ENCODE measurements at places on chromosomes 2 and 18.
A peak's percentile ranks its signal among the peaks of the same experiment; 100 is the strongest.

GRCh38 chr18:48550101-48550729 lies 11.4 kb downstream of the CTIF start:
- no peak for DNase-seq

DNA sequence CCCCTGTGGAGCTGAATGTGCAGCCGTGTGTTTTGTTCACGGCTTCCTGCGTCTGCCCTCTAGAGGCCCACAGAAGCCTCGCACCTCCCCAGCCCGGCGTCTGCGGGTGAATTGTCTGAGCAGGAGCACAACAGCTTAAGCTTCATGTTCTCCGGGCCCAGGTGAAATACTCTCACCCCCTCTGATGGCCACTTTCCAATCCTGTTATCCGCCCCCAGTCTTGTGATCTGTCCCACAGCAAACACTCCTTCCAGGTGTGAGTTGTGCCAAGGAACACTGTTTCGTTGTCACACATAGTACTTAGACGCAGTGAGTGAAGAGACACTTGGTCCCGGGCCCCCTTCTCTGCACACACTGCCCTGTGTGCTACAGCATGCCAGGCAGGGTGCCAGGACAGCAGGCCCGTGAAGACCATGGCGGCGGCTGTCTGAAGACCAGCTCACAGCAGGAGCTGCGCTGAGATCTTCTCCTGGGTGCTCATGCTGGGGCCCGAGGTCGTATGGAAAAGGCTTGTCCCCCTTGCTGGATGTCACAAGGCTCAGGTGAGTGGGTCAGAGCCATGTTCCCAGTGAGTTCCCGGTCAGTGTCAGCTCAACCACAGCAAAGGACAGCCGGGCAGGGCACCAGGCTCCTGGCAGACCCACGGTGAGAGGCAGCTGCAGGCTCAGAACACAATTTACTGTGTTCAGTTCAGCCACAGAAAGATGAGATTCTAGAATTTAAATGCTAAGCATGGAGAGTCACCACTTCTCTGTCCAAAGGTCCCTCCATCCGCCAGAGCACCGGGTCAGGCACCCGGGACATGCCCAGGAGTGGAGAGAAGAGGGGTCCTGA lies 6.8 kb upstream of the PXDN start:
- peak; percentile 11 for DNase-seq

DNA sequence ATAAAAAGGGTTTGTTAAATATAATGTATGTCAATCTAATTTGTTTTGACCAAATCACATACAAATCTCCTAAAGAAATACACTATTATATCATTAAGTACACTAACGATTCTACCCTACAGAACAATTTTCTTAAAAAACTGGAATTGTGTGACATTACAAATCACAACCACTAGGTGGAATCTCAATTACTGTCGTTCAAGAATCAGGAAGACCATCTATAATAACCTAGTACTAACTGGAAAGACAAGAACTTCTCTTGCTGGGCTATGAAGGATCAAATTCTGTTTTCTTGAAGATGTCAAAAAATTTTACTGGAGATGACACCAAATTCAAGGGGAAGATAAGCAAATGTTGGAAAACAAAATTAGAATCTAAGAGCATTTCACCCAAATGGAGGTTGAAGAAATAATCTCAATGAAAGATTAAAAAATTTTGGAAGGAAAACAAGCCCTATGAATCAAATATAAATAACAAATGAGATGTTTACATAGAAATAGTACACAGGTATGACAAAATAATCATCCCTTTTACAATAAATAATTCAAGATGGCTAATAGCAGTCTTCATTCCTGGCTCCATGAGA lies 110.9 kb downstream of the STK39 start:
- DNase-seq: no peak

DNA sequence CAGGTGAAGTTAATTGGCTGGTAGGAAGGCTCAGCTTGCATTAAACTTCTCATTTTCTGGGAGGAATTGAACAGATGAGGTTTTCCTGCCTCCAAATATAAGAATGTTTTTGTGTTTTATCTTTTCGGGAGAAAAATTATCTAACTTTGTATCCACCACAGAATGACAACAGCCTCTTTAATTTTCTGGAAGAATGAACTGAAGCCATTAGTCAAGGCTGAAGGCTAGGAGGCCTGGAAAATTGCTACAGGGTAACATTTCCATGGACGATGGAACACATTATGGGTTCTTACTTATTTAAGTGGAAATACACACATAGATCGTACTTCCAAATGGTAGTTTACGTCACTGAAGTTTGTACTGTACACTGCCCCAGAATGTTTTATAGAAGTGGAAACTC lies 28.0 kb upstream of the ZNF236 start:
- no peak for DNase-seq

GRCh38 chr2:33034784-33035183 lies 88.0 kb downstream of the LTBP1 start:
- DNase-seq: no peak

DNA sequence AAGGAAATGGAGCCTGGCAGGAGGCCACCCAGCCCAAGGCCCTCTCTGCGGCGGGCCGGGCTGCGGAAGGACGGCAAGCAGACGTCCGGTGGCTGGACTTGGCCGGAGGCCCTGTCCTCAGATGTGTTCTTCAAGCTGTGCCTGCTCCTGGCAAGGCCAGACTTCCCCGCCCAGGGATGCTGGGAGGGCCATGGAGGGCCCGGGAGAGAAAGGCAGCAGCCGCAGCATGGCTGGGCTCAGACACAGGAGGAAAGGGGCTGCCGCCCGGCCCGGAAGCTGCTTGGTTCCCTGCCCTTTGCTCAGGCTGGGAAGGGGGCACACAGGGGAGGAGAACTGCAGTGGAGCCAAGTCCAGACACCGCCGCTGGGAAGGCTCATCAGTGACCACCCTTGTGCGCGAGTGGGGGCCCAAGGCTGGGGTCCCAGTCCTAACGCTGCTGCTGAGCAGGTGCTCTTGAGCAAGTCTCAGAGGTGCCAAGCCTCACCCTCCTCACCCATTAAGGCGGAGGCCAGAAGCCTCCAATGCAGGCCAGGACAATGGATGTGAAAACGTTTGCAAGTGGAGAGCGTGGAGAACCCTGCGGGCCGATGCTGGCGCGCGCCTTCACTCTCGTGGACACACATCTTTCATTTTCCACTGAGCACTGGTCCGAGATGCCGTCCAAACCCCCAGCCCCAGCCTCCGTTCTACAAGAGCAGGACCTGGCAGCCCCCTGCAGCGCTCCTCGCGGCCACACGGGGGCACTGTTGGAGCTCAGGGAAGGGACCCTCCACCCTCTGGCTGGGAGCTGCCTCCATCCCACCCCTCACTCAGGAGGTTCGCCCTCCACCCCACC lies 7.9 kb downstream of the CROCC2 start:
- peak; percentile 46 for DNase-seq

DNA sequence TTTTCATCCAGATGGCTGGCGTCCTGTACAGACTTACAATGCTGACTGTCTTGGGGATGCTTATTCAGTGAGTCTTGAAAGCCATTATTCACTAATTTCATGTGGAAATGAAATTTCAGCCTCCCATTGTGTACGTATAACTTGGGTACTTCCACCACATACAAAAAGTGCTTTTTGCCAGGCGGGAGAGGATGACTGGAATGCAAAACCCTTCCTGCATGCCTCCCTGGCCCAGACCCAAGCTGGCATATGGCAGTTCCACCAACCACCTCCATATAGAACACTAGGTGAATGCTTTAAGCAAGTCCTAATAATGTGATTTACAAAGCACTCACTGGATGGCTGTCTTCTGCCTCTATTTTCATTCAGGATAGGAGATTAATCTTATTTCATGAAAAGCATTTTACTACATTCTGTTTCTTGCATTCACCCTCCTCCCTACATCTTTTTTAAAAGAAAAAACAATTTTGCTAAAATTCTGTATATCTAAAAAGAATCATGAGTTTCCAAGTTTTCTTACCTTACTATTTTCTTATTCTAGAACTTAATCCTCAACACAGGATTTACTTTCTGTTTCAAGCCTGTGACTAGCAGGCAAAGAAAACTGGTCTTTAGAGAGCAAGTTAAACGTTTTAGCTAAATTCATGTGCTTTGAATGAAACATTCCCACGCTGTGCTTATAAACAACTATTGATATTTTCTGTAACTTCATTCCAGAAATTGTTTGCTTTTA lies 327.6 kb downstream of the NCKAP5 start:
- DNase-seq: no peak

DNA sequence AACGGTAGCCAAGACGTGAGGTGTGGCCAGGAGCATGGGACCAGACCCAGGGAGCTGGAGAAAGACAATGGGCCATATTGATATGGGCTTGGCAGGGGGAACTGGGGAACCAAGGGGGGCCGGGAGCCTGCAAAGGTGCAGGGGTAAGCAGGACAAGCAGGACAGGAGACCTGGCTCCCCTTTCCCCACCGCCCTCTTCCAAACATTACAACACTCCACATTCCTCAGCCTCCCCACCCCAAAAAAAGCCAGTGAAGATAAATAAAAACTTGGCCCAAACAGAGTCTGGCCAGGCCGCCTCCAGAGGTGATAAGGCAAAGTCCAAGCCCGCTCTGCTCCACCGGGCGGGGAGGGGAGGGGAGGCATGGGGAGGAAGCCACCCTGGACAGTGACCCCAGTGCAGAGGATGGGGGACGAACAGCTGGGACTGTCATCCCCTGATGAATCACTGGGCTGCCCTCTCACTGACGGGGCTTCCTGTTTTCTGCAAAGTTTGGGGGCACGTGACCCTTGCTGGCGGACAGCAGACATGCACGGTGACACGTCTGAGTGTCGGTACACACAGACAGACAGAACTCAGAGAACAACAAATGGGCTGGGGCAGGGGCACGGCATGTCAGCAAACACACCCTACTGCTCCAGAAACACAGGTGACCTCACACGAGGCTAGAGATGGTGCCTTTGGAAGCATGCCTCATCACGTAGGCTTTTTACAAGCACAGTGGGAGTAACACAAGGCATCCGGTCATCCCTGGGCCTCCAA lies 100.2 kb downstream of the TNS1 start:
- no peak for DNase-seq

DNA sequence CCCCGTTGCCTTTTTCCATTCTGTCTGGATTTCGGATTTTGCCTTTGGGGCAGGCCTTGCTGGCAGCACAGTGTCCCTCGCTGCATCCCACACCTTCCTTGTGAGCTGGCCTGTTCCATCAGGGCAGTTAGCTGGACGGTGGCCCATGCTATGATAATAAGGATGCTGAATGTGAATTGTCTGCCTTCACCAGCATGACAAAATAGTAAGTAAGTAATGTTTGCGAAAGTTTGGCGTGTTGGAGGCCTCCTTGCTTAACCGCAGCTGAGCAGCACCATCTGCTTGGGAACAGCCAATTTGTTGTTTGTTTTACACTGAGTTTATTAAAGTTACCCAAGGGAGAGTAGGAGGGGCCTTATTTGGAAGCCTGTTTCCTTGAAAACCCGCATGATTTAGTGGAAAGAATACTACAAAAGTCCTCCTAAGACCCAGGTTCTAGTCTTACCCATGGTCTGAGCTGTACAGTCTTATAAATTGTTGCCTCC lies 469.7 kb upstream of the FANCL start:
- DNase-seq: no peak

- DNase-seq: no peak
These were observed 11.3 kb downstream of the GFPT1 start for GRCh38 chr2:69375494-69376353.

DNA sequence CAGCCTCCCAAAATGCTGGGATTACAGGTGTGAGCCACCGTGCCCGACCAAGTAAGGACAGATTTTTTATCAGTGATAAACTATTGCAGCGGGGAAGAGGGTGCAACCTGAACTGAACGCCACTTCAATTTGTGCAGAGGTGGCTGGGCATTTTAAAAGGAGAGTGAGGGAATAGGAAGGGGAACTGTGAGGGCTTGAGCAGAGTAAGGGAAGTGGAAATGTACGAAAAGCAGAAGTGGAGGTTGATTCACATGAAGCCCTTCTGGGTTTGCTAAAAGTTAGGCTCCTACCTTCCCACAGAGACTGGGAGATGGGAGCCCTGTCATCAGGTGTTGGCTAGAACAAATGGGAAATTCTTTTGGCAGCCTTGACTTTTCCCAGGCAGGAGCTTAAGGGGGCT lies 6.1 kb downstream of the STK11IP start:
- DNase-seq: no peak

- no peak for DNase-seq
These were observed 63.7 kb upstream of the OTOF start for GRCh38 chr2:26541401-26542193.

DNA sequence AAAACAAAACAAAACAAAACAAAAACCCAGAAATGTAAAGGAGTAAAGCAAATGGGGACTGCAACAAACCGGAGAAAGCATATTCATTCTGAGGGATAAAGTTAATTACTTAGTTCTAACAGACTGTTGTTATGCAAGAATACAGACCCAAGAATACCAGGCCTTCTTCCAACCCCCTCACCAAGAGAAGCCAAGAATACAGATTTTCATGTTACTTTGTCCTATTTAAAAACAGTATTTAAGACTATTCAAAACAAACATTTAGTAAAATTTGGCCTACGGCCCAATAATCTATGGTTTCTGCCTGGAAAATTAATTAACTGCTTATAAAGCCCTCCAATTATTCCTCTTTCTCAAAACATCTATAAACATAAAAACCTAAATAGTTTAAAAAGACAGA lies 91.4 kb downstream of the USP34 start:
- DNase-seq: no peak

GRCh38 chr2:240928476-240929363 lies 22.6 kb downstream of the CROCC2 start:
- DNase-seq: no peak

DNA sequence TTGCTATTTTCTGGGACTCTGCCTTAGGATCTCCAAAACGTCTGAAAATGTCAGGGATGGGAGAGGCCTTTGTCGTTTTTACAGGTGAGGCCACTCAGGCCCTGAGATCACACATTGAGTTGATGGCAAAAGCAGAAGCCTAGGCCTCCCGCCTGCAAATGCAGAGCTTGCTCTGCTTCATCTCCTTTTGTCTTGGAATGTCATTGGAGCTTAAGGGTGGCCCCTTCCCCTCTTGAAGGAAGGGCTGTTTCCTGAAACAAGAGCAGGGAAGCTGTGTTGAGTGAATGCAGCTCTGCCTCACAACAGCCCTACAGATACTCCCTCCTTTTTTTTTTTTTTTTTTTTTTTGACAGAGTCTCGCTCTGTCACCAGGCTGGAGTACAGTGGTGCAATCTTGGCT lies 123.5 kb downstream of the GLI2 start:
- DNase-seq: no peak

DNA sequence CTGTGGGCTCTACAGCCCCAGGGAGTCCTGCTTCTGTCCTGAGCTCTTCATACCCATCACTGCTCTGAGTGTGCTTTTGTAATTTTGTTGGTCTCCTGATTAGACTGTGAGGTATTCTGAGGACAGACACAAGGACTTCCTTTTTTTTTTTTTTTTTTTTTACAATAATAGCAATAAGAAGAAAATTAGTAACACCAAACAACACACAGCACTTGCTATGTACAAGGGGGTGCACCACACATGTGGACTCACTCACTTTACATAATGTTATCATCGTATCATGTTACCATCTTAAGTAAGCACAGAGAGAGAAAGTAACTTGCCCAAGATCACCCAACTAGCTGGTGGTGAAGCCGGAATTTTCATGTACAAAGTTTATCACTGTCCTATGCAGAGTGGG lies 34.6 kb downstream of the MBP start:
- DNase-seq: no peak

GRCh38 chr18:42534313-42534712 lies 579.3 kb downstream of the PIK3C3 start:
- no peak for DNase-seq

Data from stimulated activated CD8-positive, alpha-beta memory T cell treated with anti-CD3 and anti-CD28 coated beads, Interleukin-7, amount 100 ng/mL, for 1 hour (primary cell).